ENCODE measurements at places on chromosomes 12 and 14.

DNA sequence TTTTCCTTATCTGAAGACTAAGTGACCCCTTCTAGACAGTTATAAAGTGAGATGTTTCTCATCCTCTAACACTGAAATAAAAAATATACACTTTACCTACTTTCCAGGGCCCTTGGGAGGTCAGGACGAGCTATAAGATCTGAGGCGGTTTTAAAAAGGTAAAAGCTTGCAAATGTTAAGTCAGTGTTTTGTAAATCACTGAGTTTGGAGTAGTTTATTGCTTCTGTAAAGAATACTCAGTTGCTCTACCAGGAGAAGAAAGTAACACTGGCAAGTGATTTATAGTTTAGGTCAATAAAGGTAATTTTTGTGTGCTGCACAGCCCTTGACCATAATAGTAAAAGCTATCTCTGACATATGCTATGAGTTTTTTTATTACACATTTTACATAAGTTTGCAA, 584.5 kb downstream of the TMTC2 start:
- no peak for DNase-seq

GRCh38 chr14:41899416-41899815, 292.7 kb downstream of the LRFN5 start:
- peak; percentile 55 for DNase-seq

- DNase-seq: no peak
These were observed 151.0 kb upstream of the SEL1L start for GRCh38 chr14:81684696-81685095.

DNA sequence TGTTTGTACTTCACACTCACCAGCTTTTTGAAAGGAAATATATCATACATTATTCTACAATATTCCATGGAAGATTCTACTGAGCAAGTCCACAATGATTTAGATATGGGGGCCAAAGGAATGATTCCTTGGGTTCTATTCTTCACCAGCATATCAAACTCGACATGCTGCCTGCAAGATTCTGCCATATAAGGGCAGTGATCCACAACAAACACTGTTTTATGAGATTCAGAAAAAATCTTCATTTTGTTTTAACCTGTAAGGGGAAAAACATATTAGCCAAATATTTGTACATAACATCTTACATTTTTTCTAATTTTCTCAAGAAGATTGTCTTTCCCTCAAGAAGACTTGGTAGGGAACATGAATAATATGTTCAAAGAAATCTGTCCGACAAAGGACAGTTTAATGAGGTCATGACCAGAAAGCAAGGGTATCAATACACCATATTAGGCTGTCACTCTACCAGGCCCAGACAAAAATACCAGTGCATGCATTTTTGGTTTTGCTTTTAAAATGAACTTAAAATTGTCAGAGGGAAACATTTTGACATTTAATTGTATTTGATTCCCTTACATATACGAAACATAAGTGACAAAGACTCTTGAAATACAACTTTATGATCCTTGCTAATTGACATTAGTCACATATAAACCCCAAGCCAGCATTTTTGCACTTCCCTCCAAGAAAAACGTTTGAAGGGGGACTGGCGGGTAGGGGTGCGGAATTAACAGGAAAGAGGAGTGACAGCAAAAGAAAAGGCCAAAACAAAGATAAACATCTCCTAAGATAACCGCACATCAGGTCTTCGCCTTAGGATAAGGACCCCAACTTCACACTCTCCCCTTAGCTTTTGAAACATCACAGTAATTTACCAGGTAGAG, 980 bp downstream of the INTS13 start:
- no peak for DNase-seq

DNA sequence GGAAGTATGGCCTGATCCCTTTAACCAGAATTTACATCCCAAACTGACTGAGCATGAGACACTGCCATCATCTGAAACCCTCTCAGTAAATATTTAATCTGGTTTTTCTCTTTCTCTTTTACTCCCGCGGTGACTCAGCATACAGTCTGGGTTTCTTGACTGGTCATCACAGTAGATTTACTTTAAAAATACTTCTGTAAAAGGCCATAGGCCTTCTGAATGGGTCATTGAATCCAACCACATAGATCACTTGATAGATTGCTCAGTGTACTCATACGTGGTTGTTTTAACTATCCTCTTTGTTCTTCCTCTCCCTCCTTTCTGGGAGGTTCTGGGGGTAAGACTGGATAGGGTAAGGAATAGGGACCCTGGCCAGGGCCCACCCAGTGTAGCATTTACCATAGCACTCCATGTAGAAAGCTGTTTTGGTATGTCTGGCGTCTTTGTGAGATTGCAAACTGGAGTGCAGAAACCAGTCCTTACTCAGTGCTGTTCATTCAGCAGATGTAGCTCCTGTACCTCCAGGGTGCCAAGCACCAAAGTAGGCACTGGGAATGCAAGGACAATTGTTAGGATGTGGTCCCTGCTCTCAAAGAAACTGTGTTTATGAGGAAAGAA, 165.7 kb downstream of the SRGAP1 start:
- no peak for DNase-seq

DNA sequence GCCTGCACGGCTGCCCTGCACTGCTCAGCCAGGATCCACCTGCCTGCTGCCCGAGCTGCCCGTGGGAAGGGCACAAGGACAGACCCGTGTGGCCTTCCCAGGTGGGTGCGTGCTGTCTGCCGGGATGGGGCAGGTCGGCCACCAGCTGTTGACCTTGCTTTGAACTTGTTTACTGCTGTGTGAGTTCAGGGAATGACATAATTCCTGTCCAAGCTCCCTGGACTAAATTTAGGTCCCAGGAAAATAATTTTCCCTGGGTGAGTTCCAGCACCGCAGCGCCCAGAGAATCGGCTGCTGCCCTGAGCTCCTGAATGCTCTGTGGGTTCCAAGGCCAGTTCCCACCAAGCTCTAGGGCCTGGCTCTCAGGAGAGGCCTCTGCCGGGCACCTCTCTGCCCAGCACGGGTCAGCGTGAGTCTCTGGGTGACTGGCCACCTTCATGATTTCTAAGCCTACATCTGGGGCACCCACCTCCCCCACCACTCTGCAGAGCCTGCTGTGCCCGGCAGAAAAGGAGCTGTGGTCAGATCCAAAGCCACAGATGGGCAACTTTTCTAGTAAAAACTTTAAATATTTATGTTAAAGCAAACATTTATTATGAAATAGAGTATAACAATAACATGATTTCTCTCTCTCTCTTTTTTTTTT, 27.2 kb upstream of the MLXIP start:
- no peak for DNase-seq

DNA sequence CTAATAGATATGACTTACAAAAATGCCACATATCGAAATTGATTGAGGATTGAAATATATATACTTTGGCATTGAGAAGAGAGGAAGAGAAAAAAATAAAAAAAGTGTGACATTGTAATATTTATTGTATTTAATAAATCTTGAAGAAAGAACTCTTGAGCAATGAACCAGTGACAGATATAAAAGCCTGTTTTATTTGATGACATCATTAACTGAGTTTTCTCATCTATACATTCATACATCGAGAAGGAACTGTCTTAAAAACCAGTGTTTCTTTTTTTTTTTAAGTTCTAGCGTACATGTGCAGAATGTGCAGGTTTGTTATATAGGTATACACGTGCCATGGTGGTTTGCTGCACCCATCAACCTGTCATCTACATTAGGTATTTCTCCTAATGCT, 368.2 kb downstream of the SNAPC1 start:
- no peak for DNase-seq

DNA sequence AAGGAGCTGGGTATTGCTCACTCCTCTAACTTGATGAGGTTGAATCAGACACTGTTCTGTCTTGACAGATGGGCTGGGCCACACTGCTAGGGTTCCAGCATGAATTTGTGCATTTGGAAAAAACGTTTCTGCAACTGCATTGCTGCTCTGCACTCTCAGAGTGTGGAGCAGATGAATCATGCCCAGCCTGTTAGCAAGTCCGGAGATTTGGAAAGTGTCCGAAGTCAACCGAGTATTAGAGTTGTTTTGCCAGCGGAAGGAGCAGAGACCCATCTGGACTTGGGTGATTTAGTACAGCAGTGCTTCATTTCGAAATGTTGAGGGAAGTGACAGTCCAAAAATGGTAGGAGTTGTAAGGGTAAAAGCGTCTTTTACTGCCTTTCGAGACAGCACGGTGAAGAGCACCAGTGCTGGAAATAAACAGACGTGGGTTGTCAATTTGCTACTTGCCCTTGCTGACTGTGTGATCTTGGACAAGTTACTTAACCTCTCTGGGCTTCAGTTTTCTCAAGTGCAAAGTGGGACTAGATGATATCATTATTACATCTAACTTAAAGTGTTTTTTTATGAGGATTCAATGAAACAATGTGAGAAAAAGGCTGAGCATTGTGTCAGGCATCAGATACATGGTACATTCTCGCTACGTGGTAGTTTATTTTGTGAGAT, 139.5 kb downstream of the CHST11 start:
- DNase-seq: no peak

- no peak for DNase-seq
These were observed 421.2 kb downstream of the TMEM121 start for GRCh38 chr14:105947599-105947998.

DNA sequence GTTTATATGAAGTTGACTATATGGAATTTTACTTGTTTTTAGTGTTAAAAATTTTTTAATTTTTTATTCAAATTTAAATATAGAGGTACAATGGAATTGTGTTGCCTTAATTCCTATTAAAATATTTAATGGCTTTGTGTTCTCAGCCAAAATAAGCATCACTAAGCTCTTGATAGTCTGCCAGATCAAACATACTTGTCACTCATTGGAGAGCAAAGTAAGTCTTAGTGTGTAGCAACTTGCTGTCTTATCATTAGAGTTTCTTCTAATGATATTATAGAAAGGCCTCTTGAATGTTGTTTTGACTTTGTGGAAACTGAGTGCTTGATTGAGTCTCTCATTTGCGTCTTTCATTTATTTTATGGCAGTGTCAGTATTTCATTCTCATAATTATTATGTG, 10.7 kb downstream of the SFSWAP start:
- no peak for DNase-seq

All from NCI-H510A treated with DMSO at 0.1 percent for 48 hours (cell line).